ENCODE measurements at places on chromosomes 2 and 18.

DNA sequence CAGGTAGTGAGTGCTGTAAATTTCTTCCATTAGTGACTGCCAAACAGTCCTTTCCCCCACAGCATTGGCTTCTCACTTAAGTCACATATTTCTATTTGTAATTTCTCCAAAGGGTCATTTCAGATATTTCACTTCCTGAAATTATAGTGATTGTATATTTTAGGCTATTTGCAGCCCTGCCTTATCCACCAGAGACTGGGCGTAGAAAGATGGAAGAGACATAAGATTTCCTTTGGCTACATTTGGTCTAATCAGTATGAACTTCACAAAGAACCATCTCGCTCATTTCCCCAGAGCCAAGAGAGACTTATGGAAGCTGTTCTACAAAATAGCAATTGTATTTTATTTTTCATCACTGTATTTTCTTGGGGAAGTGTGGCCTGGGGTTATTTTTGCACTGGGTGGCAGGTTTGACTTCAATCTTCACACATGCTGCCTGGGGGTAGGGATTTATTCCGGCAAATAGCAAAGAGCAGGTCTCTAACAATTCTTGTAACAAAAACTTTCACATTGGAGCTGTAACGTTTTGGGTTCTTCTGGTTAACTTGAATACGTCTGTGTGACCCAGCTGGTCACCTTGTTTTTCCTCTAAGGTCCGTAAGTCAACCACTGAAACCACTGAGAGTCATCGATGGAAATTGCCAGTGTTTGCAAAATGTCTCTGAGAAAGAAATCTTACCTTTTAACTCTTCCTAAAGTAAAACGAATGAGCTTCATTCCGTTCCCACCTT, 170.6 kb upstream of the SERPINE2 start:
- DNase-seq, result no peak

DNA sequence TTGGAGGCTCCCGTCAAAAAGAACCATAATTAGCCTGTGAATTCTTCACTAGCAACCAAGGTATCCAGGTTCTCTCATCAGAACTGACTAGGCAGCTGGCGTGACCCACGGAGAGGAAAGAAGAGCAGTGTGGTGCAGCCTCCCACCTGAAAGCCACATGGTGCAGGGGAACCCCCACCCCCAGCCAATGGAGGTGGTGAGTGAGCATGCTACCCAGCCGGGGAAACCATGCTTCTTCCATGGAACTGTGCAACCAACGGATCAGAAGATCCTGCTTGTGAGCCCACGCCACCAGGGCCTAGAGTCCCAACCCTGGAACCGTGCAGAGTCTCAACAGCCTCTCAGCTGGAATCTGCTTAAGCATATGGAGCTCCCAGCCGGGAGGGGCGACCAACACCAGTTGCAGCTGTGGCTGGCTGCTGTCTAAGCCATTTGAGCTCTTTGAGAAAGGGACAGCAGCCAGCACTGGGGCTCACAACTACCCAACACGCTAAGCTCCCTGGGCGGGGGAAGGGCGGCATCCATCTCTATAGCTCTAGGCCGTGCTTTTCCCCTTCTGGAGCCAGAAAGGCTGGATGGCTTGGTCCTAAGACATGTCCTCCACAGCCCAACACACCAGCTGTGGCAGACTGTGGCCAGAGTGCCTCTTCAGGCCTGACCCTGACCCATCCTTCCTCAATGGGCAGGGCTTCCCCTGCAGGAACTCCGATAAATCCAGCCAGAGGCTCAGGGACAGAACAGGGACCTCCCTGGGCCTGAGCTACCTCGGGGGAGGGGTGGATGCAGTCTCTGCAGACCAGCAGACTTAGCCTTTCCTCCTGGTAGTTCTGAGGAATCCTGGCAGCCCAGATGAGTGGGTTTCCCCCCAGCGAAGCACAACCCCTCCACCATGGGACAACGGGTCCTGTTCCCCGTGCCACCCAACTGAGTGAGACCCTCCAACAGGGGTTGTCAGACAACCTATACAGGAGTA, 151.4 kb upstream of the NXPH2 start:
- peak; percentile 50 for DNase-seq

DNA sequence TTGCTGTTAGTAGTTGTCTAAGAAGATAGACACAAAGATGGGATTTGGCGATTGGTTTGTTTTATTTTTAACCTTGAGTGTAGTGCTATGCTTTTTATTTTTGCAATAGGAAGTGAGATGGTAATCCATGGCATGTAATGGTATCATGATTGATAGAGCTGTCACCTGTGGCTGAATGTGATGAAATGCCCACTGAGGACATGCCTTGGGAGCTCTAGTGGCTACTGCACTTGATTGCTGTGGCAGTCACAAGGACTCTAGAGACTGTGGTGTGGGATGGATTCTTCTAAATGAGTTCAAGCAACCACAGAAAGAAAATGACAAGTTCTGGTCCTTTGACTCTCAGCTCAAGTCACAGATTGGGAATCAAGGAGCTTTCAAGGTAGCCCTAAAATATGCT, 139.4 kb downstream of the CYRIA start:
- no peak for DNase-seq

DNA sequence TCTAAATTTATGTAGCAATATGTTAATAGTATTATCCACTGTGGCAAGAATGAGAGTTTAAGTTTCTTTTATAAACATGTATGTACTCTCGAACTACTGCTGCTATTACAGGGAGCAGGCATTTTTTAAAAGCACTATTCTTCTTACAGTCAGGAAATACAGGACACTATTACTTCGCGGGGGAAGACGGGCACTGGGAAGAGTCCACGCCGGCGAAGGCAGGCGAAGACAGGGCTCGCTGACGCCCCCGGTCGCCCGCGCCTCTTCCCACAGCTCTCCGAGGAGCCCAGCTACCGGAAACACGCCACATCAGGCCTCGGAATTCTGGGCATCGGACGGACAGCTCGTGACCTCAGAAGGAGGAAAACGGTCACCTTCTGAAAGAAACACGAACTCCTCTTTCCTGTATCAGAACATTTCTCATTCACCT, 90.2 kb downstream of the FAM161A start:
- peak; percentile 93 for DNase-seq

DNA sequence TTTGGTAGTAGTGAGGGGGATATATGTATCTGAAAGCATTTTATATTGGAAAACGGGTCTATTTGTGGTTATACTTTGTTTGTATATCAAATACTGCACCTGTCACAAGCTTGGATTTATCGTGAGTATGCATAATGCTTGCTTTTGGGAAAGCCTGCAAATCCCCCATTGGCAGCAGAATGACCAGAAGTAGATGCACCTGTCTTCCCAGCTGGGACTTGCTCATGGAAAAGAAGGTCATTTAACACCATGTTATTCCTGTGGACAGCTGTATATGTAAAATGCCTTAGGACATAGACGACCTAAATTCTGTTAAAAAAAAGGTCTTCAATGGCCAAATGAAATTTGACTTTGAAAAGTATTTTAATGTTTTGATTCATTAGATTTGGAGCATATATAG, 599.4 kb downstream of the XIRP2 start:
- DNase-seq, result no peak

- DNase-seq, result no peak
Measured at GRCh38 chr2:128319631-128320191, 1.0 kb upstream of the HS6ST1 start.

DNA sequence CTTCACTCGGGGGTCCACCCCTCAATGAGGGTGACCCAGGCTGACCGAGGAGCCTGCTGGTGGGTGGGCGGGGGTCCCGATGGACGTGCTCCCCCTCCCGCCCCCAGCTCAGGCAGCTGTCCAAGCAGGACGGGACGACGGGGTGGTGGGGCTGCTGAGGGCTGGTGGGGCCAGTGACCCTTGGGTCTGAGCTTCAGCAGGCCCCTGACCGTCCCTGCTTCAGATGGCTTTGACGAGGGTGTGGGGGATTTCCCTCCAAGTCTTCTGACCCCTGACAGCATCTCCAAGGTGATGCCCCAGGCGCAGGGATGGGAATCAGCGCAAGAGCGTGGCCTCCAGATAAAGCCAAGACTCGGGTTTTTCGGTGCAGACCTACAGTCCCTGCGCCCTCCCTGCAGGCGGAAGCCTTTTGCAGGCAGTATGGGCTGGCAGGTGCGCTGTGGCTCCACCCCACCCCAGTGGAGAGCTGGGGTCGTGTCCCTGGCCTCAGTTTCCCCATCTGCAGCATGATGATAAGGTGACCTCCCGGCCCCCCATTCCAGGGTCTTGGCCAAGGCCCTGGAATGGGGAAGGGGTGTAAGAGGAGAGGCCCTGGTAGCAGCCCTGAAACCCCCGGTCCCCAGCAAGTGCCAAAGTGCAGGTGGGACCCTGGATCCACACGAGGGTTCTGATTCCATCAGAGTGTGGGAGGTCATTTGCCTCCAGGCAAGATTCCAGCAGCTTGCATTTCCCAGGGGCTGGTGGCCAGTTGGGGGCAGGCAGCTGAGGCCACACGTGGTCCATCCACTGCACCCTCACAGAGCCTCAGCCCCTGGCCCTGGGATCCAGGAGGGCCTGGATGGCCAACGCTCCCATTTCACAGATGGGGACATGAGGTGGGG, 8.7 kb downstream of the CROCC2 start:
- no peak for DNase-seq

- no peak for DNase-seq
Measured at GRCh38 chr2:205117125-205117524, 565.2 kb upstream of the NRP2 start.

GRCh38 chr2:190205657-190206056, 114.0 kb downstream of the HIBCH start:
- DNase-seq, result peak; percentile 48

DNA sequence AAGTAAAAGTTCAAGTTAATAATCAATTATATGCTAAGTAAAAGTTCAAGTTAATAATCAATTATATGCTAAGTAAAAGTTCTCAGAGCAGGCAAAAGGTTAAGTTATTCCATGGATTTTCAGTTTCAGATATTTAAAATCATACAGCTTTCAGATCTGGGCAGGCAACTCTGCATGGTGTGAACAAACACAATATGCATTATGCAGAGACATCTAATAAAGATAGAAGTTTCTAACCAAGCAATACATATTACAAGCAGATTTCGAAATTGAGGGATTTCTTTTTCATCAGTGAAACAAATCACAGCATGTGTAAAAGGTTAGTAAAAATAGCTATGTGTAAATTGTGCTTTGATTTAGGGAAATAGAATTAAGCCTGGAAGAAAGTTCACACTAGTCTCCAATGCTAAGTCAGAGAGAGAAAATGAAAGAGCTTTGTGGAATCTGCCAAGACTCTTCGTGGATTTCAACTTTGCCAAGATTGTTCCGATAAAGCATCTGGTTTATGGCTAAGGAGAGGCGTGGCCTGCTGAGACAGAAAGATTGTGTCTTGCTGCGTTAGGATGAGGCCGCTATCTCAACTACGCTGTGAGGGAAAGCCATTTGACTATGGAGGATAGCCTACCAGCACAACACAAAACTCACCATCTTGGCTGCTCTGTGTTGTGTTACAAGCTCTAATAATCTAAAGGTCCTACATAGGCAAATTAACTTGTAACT, 60.1 kb upstream of the SLC16A14 start:
- DNase-seq, result no peak

DNA sequence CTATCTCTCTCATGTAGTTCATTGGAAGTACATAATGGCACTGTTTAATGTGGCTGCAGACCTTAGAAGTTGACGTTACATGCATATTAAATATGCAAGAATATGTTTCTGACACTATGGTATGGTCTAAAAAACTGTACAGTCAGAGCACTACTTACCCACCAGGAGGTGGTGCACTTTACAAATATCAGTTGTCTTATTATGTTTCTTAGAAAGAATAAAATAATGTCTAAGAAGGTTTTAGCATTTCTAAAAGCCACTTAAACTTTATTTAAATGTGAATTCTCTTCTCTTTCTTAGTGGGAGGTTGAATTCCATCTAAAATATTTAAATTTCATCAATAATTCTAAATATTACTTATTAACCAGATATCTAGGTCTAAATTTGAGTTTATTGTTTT, 4.3 kb downstream of the TMEFF2 start:
- DNase-seq, result peak; percentile 30

DNA sequence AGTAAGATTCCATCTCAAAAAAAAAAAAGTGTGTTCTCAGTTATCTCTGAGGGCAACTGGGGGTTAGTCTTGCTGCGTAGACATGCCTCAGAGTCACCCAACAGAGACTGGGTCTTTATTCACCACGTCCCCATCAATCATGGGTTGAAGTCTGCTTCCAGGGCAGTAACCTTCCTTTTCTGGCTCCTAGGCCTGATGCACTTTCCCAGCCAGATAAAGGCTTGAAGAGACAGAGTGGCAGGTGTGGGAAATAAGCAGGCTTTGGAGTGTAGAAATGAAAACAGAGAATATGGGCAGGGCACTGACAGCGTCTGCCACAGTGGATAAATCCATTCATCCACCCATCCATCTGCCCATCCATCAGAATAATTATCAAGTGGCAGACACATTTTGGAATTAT, 134.1 kb upstream of the LGALSL start:
- no peak for DNase-seq

- DNase-seq, result no peak
Measured at GRCh38 chr2:239598011-239598731, 197.4 kb upstream of the HDAC4 start.

DNA sequence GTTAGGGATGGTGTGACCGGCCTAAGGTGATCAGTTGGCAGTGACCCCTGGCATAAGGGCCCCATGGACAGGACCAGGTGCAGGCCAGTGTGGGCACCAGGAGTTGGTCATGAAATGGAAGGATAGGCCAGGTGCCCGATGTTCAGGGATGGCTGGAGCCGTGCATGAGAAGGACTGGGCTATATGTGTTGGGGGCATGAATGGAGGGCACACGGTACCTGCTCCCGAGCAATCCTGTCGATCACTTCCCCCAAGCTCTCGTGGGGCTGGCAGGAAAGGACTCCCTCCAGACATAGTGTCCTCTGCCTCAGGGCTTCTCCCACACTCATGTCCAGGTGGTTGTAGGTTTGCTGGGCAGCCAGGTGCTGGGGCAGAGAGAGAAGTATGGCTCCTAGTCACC, 7.6 kb downstream of the PRKAG3 start:
- no peak for DNase-seq

DNA sequence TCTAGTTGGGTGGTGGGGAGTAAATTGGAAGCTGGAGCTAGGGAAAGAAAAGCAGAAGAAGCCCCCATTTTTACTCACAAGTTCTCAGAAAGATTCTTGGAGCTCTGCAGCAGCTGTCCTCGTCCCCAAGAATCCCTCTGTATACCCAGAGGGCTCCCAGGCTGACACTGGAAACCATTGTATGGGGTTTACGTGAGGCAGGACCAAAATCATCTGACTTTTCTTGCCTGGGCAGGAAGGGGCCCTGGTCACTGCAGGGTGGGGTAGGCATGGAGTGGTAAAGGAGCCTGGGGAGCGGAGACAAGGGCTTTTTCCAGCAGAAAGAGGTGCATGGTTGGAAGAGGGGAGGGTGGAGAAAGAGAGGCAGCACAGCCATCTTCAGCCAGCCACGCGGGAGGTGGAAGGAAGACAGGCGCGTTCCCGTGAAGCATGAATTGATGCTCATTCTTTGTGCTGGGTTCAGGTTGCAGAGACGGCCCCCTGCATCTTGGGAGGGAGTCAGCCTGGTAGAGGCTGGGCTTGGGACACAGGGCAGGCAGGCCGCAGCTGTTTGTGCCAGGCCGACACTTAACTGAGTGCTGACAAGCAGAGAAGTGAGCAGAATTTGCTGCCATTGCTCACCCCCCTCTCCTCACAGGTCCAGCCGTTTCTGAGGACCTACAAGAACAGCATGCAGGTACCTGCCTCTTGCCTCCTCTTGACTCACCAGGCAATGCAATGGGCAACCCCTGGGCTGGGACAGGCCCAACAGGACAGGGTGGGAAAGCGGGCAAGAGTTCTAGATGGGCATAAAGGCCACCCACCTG, 94.8 kb downstream of the PLB1 start:
- DNase-seq, result no peak

GRCh38 chr2:68937346-68938055, 15.2 kb downstream of the GKN2 start:
- DNase-seq, result no peak

Data from NCI-H2171 treated with DMSO at 0.1 percent for 48 hours (cell line).